ENCODE measurements at places on chromosomes 7 and 10.

DNA sequence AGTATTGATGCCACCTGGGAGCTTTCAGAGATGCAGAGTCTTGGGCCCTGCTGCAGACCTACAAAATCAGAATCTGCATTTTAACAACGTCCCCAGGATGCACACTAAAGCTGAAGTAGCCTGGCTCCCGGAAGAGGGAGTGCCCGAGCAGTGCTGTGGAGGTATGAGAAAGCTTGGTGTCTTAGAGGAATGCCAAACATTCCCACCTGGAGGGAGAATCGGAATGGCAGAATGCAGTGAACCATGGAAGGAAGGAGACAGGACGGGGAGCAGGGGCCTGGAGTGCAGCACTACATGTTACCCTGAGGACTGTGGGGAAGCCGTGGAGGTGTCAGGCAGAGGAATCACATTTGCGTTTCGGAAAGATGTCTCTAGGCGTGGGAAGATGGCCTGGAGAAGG lies 90.9 kb downstream of the AOAH start:
- no peak for DNase-seq

DNA sequence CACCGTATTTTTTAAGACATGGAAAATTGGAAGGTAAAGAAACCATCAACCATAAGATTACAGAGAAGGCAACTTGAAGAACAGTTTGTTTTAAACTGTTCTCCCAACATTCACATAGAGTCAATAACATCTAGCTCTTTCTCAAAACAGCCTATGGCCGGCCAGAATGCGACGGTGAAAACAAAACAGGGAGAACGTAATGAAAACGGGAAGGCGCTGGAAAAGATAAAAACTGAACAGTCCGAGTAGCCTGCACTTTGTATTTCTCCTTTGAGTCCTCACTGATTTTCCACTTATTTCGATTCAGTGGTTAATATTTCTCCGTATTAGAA lies 637 bp downstream of the MICU1 start:
- DNase-seq, result no peak

DNA sequence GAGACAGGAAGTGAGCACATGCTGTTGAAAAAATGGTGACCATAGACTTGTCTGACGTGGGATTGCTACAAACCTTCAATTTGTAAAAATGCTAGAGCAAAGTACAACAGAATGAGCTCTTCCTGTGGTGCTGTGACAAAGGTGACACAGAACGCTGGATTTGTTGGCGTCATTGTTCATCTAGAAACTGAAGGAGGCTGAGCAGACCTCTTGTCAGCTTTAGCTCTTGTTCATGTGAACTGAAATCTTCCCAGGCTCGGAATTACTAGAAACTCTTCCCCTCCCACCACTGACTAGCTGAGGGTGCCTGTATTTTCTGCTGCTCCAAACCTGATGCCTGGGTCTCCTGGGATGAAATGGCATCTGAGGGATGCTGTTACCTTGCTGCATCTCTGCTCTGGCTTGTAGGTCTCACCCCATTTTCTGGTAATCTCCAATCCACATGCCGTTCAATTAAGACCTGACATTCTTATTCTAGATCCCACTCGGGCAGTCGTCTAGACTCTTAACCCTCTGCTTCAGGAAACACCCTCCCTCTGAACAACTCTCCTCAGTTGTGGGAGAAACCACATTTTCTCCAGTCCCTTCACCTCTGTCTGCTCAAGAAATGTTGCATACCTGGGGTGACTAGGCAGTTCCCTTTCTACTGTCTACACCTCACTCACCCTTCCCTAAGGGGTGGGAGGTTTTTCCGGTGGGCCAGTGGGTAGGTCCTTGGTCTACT lies 349.3 kb downstream of the CXCL12 start:
- no peak for DNase-seq

- no peak for DNase-seq
Observed at GRCh38 chr10:133158756-133159610, 1.0 kb upstream of the KNDC1 start.

- DNase-seq, result no peak
Observed at GRCh38 chr10:32054094-32054493, 2.1 kb downstream of the KIF5B start.

- DNase-seq, result no peak
Observed at GRCh38 chr10:78717200-78717599, 351.6 kb upstream of the ZMIZ1 start.

GRCh38 chr10:12434277-12434676 lies 84.9 kb downstream of the CAMK1D start:
- no peak for DNase-seq

- DNase-seq, result peak; percentile 37
Observed at GRCh38 chr7:8260871-8261694, 884 bp downstream of the ICA1 start.

GRCh38 chr7:112866424-112866823 lies 76.2 kb upstream of the TMEM168 start:
- no peak for DNase-seq

- no peak for DNase-seq
Observed at GRCh38 chr7:115230882-115231571, 309.1 kb downstream of the MDFIC start.

GRCh38 chr7:47332681-47333553 lies 249.0 kb downstream of the TNS3 start:
- DNase-seq, result no peak

DNA sequence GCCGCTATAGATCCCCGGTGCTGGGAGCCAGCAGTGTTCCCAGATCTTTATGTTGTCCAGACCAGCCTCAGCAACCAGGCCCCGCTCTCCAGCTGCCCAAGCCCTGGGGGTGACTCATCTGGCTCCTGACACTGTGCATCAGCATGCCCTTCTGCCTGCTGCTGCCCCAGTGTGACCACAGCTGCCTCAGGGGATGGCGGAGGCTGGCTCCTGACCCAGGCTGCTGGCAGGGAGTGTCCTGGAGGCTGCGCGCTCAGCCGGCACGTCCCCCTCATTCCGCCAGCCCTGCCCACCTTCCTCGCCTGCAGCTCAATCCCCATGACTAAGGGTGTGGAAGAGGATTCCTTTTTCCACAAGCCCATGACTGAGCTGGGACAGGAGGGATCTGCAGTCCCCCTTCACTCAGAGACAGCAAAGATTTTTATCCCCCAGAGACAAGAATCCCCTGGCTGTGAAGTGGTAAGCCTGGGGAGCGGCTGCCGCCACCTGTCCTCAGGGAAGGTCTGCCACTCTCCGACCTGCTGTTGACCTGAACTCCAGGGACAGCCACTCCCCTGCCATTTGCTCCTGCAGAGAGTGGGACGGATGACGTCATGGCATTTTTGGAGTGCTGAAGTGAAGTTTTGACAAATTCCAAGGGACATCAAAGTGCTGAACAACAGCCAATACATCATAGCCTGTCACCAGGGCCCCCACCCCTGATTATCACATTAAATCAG lies 182.8 kb upstream of the BMPER start:
- no peak for DNase-seq

DNA sequence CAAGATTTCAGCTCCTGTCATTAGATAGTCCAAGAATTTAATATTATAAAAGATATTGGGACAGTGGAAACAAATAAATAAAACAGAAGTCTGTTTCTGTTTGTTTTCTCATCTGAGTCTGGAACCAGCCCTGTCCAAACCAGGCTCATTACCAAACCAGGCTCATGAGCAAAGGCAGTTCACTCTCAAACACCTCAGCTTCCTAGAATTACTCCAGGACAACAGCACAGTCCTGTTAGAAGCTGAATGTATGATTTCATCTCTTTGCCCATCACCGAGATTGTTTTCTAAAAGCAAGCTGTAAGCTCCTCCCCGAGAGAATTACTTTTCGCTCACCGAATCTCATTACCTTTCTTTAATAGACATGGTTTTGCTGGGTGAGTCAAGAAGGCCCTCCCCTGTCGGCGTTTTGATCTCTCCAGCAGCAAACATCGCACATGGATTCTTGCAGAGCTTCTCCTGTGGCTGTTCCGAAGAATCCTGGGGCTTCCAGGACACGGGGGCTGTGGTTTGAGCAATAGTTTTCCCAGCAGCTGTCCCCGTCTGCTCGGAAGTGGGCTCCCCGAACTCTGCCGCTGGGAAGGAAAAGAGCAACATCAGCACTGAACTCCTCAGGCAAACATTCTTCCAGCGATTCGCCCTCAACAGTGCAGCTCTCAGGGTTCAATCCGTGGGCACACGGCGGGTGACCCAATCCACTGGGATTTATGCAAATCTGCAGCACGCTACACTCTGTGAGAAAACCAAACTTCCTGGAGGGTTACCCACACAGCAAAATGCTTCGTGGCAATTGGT lies 112.5 kb downstream of the SVIL start:
- DNase-seq, result no peak

DNA sequence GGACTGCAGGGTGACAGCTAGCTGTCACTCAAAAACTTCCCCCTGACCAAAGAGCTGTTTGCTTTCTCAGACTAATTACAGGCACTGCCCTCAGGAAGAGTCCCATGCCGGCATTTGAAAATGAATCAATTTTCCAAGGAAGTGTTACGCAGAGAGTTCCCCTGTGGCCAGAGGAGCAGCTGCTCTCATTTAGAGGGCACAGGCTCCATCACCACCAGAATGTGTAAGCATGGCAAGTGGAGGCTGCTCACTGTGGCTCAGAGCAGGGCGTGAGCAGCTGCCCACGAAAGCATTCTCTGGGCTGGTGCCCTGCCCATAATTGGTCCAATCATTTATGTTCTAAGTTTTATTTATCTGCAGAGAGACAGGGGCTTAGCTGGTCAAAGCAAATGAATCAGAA lies 202.2 kb downstream of the RAMP3 start:
- no peak for DNase-seq

DNA sequence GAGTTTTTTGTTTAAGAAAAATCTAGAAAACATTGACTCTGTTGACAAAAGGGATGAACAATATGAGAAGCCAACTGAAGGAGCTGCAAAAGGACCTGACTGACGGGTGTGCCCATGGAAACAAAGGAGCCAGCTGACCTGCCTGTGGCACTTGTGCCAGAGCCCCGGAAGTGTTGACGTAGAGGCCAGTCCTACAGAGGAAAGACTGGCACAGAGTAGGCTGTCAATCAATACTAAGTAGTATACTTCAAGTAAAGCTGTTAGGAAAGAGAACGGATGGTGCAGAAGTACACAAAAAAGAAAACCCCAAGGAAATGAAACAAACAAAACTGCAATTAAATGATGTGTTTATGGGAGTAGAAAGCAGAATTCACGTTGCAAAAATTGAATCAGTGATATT lies 19.0 kb upstream of the ABI1 start:
- DNase-seq, result no peak

GRCh38 chr10:15678851-15679250 lies 40.9 kb downstream of the ITGA8 start:
- DNase-seq, result no peak

- DNase-seq, result no peak
Observed at GRCh38 chr10:13439313-13440184, 89.3 kb downstream of the BEND7 start.

DNA sequence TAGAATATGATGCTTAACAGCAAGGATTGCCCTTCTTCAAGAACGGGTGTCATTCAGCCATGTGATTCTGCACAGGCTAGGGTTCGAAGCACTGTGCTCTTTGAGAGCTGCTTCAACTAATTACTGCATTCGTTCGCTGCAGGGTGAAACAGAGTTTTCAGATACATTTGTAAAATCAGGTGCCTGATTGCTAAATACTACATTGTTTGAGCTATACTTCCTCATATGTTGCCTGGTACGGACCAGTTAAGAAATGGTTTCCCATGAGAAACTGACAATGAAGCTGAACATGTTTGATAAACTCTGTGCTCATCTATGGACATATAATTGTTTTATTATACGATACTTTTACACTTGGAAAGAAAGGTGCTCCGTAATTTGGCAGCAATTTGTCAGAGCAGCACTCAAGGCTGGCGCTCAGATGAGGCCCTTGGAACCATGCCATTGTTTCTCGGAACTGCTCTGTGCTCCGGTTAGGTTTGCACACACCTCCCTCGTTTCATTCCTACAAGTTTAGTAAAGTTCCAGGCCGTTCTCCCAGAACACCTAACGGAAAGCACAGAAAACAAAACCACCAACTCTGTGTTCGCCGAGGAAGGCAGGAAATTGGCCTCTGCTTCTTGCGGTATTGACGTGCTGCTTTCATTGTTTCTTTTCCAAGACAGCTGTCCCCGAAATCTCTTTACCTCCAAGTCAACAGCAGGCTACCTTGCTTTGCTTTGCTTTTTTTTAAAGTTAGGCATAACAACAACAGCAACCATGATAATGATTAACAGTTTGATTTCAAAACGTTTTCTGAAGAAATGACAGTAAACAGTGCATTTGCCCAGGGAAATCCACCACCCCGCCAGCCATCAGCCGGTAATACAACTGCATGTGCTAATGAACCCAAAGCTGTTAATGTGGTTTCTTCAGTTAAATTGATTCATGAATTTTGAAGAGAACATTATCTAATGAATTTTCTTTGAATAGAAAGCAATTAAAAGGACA lies 206.9 kb downstream of the EBF3 start:
- no peak for DNase-seq

DNA sequence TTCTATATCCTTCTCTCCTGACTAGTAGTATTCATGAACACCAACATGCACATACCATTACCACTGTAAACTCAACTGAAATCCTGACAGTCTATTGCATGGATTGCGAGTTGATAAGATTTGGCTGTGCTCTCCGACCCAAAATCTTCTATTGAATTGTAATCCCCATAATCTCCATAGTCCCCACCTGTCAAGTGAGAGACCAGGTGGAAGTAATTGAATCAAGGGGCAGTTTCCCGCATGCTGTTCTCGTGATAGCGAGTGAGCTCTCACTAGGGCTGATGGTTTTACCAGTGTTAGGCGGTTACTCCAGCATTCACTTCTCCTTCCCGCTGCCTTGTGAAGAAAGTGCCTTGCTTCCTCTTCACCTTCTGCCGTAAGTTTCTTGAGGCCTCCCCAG lies 261.8 kb downstream of the PHF14 start:
- no peak for DNase-seq

GRCh38 chr10:52465202-52465601 lies 151.1 kb downstream of the DKK1 start:
- DNase-seq, result no peak

DNA sequence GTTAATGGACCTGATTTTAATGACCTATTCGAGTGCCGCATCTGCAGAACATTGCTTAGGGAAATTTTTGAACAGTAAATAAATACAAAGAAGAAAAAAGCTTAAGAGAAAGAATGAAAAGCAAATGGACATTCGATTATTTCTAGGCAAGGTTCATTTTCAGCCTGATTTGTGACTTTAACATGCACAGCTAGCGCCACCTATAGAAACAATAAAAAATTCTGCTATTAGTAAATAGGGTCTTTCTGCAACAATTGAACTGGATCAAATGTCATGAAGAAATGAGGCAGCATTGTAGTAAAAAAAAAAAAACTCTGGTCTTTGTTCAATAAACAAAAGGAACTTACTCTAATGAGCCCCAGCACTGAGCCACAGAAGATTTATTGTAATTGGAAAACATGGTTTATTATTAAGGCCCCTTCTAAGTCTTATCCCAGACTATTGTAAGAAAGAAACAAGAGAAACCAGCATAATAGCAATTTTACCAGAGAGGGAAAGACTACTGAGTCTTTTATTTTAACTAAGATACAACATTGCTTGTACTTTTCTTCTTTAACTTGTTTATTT lies 41.4 kb upstream of the GHITM start:
- DNase-seq, result no peak
